Colonic mucosa (tissue), 4 donors: ENCODE measurements at places on chromosomes 3 and 15.
A peak's percentile ranks its signal among the peaks of the same experiment; 100 is the strongest.

DNA sequence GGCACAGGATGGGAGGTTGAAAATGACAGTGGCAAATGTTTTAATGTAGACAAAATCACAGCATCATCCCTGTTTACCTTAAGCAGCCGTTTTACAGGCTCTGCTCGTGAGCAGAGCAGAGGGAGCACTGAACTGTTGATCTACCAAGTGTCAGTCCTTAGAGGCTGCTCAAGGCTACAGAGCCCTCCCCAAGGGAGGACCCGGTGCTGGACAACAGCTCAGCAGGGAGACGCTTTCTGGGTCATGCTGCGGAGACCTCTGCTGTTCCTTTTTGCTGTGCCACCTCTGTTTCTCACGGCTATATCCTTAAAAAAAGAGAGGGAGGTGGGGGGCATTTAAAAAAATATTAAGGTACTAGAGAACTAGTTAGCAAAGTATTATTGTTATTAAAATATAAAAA lies 400.2 kb downstream of the GABRB3 start:
- no peak for DNase-seq

DNA sequence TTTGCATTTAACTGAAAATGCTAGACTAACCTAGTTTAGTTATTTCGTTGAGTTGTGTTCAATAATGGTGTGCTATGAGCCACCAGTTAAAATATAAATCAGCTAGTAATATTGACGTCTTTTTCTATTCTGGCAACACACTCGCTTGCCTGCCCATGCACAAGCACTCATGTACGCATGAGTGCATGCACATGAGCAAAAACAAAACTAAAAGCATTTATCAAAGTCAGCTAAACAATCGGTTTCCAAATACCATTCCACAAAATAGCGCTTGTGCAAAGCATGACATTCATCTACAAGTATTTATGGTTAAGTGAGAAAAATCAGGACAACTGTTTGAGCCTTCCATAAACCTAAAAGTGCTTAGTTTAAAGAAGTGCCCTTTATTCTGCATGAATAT lies 13.1 kb upstream of the SAMMSON start:
- DNase-seq: no peak

GRCh38 chr15:72011302-72011942 lies 106.5 kb downstream of the MYO9A start:
- no peak for DNase-seq

GRCh38 chr15:49169880-49170597 lies at the start of gene GALK2:
GALK2 (plus strand) TSS chr15:49170247; CDS start chr15:49170323, 76 bp downstream.
- DNase-seq: peak; percentile 95

GRCh38 chr3:100150473-100150872 lies 36.2 kb upstream of the FILIP1L start:
- DNase-seq: no peak

DNA sequence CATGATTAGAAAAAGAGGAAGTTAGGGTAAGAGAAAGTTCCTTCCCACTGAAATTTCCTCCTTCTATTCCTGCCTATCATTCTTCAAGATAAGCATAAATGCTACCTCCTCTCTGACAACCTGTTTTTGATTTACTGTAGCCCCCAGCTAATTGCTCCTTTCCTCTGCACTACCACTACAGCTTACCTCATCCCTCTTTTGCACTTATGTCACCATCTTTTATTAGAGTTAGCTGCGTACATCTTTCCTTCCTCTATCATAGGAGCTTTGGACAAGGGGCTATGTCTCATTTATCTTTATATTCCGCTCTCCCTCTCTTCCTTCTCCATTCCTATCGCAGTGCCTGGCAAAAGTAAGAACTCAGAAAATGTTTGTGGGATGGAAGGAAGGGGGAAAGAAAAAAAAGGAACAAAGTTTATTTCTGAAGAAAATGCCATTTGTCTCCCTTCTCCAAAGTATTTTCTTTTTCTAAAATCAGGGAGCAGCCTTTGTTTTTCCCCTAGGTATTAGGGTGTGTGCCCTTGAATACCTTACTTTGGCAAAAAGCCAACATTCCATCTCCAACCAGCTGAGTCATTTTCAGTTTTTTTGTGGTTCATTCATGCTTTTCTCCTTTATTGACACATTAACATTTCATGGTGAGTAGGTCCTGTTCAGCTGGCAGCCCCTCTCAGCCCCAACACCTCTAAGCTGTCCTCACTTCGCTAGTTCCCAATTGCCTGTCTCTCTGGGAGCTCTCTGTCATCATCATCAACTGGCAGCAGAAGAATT lies 87.6 kb upstream of the SOX2 start:
- no peak for DNase-seq

DNA sequence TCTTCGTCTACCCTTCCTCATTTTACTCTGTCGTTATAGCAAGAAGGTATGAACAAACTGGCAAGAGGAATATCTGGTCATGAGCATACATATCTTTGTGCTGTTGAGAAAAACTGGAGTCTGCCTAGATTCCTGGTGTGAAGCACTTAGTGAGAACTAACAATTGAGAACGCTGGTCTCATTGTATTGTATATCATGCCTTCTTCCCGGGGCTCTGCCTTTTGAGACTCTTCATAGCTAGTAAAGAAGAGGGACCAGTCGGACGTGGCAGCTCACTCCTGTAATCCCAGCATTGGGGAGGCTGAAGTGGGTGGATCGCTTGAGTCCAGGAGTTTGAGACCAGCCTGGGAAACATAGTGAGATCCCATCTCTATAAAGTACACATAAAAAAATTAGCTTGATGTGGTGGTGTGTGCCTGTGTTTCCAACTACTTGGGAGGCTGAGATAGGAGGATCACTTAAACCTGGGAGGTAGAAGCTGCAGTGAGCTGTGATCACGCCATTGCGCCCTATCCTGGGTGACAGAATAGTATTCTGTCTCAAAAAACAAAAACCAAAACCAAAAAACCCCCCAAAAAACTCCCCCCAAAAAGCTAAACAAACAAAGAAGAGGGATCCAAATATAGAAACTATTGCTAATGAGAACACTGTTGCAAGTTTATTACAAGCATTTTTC lies 11.8 kb downstream of the CMC1 start:
- no peak for DNase-seq

- DNase-seq: no peak
These were observed 256.5 kb upstream of the NECTIN3 start for GRCh38 chr3:110815008-110815583.

DNA sequence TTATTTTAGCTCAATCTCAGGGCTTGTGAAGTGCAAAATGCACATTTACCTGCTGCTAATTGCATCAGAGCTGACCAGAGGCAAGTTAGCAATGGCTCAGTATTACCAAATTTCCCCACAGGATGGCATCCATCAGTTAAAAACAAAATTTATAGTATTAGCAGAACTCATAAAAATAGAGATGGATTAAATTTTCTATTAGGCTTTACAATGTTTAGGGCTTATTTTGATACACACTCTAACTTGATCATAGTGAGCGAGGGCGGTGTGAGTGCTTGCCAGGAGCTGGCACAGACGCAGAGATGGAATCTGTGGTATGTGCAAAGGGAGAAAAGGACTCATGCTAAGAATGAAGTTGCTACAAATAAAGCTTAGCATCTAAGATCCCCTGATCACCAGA lies 241.0 kb downstream of the NSUN3 start:
- DNase-seq: no peak

- DNase-seq: peak; percentile 41
These were observed 539 bp upstream of the TLNRD1 start for GRCh38 chr15:81000144-81000623.

GRCh38 chr15:63226966-63227401 lies 37.6 kb downstream of the RAB8B start:
- no peak for DNase-seq

- DNase-seq: no peak
These were observed 5.2 kb downstream of the EXOSC7 start for GRCh38 chr3:44981220-44981619.

DNA sequence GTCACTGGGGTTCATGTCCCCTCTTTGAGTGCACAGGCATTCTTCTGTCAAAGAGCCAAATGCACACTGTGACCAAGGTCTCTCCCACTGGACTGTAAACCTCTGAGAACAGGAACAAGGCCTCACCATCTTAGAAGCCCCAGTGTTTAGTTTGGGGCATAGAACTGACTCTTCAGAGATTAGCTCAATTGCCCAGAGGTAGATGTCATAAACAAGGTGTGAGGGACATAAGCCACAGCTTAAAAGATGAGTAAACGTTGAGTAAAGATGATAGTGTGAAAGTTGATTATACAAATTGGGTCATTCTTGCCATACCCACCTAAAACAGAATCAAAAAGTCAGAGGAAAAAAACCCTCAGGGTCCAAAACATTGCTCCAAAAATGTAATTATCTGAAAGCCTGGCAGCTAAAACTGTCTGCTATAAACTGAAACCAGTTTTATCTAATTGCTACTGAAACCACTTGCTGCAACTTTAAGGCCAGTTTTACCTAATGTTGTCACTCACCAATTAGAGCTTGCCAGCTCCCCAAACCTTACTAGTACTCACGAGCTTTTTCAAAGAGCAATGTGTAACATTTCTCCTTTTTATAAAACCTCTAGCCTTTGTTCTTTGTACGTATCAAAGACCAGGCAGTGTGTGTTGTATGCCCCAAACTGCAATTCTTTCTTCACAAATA lies 415.2 kb downstream of the RAP2B start:
- DNase-seq: no peak

DNA sequence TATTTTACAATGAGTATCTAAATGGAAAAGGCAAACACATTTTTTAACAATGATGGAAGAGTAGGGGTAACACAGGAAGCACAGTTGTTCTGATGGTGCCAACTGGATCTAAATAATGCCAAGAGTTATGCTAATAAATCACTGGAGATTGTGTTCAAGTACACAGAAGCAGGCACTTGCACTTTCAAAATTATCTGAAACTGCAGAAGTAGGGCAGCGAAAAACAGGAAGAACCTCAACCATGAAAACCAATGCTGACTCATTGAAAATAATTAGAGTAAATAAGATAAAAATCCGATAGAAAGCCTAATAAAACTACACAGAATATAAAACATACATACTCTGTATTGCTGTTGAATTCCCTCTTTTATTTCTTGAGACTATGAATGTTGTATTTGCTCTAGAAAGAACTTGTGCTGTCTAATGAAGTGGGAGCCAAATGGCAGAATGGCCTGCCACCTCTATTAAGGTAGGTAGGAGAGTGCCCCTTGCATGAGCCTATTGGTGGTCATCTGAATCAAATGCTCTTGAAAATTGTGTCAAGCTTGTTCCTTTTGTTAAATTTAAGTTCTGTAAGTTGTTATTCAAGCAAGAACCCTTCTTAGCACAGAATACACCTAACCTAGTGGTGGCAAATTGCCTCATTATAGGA lies 93.7 kb downstream of the ABI3BP start:
- no peak for DNase-seq

DNA sequence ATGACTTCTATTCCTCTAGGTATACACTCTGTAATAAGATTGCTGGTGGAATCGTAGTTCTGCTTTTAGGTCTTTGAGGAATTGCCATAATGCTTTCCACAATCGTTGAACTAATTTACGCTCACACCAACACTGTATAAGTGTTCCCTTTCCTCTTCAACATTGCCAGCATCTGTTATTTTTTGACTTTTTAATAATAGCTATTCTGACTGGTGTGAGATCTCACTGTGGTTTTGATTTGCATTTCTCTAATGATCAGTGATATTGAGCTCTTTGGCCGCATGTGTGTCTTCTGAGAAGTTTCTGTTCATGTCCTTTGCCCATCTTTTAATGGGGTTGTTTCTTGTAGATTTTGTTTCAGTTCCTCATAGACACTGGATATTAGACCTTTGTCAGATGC lies 12.8 kb downstream of the NXPE3 start:
- DNase-seq: no peak

GRCh38 chr3:105527535-105527934 lies 160.8 kb downstream of the ALCAM start:
- no peak for DNase-seq

- no peak for DNase-seq
These were observed 10.6 kb upstream of the SOX2 start for GRCh38 chr3:181701096-181701495.

- DNase-seq: peak; percentile 19
These were observed 725.9 kb upstream of the NR2F2 start for GRCh38 chr15:95604634-95605036.

GRCh38 chr3:59499000-59499399 lies 449.2 kb upstream of the CFAP20DC start:
- DNase-seq: no peak

DNA sequence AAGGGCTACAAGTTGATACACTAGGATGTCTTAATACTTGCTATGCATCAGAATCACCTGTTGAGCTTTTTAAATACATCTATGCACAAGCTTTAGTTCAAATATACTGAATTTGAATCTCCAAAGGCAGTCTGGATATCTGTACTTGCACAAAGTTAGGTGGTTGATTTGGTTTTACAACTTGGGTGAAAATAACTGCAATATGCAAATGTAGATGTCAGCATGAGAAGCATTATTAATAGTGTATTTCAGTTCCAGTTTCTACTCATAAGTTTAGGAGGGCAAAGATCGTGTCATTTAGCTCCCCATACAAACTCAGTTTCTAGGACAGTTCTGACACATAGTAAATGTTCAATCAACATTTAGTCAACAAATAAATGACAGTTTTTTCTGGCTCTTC lies 25.6 kb downstream of the IQCB1 start:
- DNase-seq: no peak

DNA sequence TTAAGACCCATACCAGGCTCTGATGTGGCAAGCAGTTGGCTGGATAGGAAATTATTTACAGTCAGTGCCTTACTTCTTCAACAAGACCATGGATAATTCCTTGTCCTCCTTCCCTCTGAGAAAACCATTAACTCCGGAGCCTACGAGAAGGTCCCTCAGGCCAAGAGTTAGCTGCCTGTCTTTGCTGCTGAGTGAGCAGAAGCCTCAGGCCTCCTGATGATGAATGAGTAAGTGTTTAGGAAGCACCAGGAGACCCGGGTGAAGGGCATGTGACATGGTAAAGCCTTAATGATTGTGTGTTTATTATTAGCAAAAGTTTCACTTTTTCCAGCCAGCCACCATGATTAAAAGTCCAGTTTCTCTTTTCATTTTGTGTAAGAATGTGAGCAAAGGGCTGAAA lies 174.9 kb upstream of the TOPAZ1 start:
- no peak for DNase-seq

- no peak for DNase-seq
These were observed 18.9 kb downstream of the GHRL start for GRCh38 chr3:10273702-10274305.

DNA sequence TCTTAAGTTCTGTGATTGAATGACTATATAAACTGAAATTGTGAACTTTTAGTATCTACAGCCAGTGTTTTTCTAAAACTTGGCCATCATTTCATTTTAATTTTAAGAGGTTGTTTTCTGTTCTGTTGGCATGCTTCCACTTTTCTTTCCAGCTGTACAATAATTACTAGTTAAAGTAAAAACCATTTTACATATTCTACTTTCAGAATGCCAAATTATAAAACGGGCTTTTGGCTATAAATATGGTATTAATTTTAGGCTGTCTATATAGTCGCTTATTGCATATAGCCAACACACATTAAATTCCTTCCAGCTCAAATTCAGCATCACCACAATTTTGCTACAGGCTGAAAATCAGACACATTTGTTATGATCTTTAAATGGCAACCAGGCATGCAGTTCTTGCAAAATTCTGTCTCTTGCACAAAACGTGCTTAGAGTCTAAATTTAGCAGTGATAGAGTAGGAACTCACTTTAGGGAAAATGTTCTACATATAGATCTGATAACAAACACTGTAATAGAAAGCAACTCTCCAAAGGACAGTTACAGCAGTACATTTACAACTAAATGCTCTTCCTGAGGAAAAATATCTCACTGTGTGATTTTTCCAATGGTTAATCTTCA lies 81.1 kb downstream of the BTD start:
- no peak for DNase-seq
